ENCODE measurements at places on chromosomes 2 and 18. TPM values are rescaled to one million over a fixed set of nuclear protein-coding genes. Genes with fewer than 3 reads are reported as not detected.

HOXD12 gene
- 1.3 TPM for polyA plus RNA-seq

EFEMP1 gene
- polyA plus RNA-seq: 32.1 TPM

CRYBA2 gene
- 9.1 TPM for polyA plus RNA-seq

COL3A1 gene
- 13.5 TPM for polyA plus RNA-seq

All from brain (organoid and tissue), 16 donors.